ENCODE measurements at places on chromosomes 2 and 18.

GRCh38 chr2:4098137-4098536, 394.8 kb downstream of the DCDC2C start:
- DNase-seq = no peak

GRCh38 chr2:27000228-27000627, 29.8 kb downstream of the MAPRE3 start:
- DNase-seq = no peak

DNA sequence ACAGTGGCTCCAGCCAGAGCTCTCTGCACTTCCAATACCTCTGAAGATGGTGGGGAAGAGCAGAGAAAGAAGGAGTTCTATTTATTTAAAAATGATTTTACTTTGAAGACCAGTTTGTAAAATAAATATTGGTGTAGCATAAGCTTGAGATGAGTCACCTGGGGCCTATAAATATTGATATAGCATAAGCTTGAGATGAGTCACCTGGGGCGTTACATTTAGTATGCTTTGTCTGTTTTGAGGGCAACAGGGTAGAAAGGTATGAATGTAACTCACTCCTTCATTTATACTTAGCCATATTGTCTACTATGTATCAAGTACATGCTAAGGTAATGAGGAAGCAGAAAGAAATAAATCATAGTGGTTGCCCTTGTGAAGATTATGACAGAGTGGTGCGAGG, 7.7 kb upstream of the SULT1C4 start:
- no peak for DNase-seq

DNA sequence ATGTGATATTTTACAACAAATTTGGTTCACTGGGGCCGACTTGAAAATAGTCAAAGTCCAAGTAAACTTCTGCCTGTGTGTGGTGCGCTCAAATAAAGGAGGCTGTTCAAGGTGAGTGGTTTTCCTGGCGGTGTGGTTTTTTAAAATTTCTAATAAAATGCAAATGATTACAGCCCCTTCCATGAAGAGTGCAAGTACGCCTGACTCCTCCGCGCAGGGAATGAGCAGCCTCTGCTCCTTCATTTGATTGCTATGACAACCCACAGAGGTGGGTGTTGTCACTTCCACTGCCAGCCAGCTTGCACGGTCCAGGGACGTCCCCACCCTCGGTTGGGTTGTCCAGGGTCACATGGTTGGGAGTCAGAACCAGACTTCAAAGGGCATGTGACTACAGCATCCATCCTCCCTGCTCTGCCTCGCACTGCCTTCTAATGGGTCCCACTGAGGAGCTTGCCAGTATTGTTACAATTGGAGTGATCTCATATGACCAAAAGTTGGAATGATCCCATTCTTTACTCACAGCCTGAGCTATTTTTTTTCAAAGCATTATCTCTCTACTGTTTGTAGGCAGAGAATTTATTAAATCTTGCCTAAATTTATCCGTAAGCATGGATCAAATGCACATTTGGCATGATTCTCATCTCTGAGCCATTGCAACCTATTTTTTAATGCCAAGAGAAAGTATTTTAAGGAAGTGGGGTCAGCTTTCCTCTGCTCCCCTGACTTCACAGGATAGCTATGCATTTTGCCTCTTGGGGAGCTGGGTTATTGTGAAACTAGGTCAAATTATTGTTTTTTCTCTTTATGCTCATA, 121.3 kb downstream of the AGAP1 start:
- no peak for DNase-seq

DNA sequence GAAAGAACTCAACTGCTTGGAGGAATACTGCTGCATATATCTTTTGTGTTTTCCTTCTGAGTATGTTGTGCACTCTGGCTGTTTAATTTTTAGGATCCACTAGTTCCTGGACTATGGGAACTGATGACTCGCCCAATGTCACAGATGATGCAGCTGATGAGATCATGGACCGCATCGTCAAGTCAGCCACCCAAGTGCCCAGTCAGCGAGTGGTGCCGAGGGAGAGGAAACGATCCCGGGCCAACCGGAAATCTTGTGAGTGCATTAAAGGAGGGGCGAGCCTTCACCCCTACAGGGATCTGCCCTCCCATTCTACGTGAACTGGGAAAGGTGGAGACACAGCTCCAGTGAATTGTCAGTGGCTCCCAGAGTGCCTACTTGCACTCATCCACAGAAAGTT, 59.6 kb downstream of the TPGS2 start:
- no peak for DNase-seq

- DNase-seq = no peak
These were observed 148.9 kb upstream of the CCDC195 start for GRCh38 chr2:224865016-224865415.

- DNase-seq = no peak
These were observed 159.0 kb downstream of the ZFP36L2 start for GRCh38 chr2:43067254-43068040.

All from stimulated activated CD8-positive, alpha-beta memory T cell treated with anti-CD3 and anti-CD28 coated beads, Interleukin-4, amount 100 ng/mL, for 48 hours (primary cell).